ENCODE measurements at places on chromosomes 6 and 20.

DNA sequence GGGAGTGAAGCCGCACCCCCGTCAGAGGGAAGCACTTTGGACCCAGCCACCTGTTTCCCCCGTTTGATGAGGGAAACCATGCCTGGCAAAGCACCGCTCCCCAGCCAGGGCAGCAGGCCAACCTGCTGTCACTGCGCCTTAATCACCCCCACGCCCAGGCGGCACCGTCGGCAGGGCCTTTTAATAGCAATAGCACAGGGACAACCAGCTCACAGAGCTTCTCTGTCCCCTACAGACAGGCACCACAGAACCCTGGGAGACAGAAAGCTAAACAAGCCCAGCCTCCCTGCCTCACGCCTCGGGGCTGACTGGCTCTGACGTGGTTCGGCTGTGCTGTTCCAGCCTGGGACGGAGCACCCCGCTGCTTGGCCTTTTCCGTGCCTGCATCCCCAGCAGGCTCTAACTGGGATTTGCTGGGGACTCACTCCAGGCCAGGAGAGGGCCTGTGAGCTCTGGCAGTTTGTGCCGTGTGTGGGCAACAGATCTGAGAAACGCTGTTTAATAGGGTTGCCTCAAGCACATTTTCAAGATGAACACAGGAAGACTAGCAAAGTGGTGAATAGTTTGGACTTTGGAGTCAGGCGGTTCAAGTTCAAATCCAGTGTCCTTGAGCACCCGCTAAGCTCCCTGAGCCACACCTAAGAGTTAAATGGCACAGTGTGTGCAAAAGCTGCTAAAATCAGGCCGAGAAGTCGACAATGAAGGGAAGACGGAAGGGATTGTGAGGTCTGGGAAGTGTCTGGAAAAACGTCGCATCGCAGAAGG is 223.8 kb downstream of the NRN1 start:
- DNase-seq = no peak

GRCh38 chr6:142746524-142746923 is 198.5 kb downstream of the HIVEP2 start:
- DNase-seq = no peak

GRCh38 chr6:63683071-63683603 is 47.5 kb downstream of the PHF3 start:
- no peak for DNase-seq

DNA sequence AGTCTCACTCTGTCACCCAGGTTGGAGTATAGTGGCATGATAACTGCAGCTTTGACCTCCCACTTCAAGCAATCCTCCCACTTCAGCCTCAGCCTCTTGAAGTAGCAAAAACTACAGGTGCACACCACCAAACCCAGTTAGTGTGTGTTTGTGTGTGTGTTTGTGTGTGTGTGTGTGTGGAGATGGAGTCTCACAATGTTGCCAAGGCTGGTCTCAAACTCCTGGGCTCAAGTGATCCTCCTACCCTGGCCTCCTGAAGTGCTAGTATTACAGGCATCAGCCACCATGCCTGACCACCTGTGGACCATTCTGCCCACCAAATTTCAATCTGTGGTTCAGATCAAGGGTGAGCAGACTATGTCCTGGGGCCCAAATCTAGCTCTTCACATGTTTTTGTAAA is 8.8 kb downstream of the FASTKD5 start:
- DNase-seq = no peak

- no peak for DNase-seq
These were observed 339.5 kb upstream of the HSF2 start for GRCh38 chr6:122059918-122060317.

- no peak for DNase-seq
These were observed 69.3 kb downstream of the IBTK start for GRCh38 chr6:82178077-82178758.

GRCh38 chr20:12435268-12435667 is 517.6 kb downstream of the BTBD3 start:
- no peak for DNase-seq

DNA sequence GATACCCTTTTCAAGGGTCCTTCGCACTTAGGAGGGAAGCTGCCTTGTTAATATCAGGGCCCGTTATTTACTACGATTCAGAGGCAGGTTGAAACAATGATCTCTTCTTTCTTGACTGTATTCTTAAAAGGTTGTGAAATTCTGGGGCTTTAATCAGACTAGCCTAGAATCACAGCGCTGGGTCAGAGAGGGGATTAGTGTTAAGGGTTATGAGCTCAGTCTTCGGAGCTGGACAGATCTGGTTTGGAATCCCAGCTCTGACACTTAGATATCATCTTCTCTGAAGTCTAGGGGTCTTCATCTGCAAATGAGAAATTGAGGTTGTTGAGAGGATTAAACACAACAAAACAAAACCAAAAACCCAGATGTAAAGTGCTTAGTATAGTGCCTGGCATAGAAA is 77.4 kb downstream of the CD83 start:
- DNase-seq = no peak

DNA sequence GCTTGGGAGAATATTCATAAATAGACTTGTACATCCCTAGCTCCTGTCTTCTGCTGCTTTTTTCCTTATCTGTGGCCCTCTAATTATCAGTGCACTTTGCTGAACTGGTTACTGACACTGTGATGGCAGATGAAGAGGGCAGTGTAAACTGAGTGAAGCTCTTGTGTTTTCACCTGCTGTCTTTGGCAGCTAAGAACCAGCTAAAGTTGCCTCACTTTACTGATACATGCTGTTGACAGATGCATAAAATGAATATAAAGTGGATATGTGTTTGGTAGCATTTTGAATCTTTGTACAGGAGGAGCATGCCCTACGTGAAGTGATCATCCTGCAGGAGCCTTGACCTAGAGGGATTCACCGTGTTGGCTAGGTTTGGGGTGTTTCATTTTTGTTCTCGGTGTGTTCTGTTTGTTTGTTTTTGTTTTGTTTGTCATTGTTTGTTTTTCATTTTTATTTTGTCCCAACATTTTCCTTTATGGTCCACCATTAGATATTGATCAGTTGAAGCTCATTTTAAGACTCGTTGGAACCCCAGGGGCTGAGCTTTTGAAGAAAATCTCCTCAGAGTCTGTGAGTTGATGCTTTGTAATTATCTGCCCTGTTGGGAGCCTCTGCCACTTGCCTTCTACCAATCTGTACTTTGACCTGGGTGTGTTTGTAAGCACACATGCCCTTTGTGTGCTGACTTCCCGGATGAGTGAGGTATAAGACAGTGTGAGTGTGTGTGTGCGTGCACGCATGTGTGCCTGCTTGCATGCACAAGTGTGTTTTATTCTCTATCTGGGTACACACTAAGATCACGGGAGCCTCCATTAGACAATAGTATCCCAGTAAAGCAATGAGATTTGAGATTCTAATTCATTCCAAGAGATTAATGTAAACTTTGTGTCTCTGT is 34.6 kb upstream of the MAPK13 start:
- no peak for DNase-seq

- no peak for DNase-seq
These were observed 49.9 kb downstream of the VEGFA start for GRCh38 chr6:43819958-43820357.

DNA sequence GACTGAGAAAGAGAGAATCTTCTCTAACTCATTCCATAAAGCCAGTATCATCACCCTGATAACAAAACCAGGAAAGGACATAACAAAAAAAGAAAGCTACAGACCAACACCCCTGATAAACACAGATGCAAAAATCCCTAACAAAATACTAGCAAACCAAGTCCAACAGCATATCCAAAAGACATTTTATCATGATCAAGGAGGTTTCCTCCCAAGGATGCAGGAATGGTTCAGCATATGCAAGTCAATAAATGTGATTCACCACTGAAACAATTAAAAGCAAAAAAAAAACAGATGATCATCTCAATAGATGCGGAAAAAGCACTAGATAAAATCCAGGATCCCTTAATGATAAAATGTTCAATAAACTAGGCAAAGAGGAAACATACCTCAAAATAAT is 24.5 kb upstream of the ALDH8A1 start:
- no peak for DNase-seq

DNA sequence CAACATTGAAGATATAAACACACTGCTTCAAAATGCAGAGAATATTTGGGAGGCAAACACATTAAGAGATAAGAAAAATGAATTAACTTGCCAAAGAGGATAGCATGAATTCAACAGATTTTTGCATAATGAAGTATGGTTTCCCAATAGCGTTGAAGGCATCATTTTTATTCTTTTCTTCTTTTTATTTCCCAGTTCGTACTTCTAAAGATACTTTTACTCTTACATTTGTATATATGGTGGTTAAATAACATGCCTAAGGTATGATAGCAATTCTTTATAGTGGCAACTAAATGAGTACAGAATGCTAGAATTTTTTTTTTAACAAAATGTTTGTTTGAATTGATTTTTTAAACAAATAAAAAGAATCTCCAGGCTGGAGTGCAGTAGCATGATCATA is 473.4 kb upstream of the MARCKS start:
- no peak for DNase-seq

DNA sequence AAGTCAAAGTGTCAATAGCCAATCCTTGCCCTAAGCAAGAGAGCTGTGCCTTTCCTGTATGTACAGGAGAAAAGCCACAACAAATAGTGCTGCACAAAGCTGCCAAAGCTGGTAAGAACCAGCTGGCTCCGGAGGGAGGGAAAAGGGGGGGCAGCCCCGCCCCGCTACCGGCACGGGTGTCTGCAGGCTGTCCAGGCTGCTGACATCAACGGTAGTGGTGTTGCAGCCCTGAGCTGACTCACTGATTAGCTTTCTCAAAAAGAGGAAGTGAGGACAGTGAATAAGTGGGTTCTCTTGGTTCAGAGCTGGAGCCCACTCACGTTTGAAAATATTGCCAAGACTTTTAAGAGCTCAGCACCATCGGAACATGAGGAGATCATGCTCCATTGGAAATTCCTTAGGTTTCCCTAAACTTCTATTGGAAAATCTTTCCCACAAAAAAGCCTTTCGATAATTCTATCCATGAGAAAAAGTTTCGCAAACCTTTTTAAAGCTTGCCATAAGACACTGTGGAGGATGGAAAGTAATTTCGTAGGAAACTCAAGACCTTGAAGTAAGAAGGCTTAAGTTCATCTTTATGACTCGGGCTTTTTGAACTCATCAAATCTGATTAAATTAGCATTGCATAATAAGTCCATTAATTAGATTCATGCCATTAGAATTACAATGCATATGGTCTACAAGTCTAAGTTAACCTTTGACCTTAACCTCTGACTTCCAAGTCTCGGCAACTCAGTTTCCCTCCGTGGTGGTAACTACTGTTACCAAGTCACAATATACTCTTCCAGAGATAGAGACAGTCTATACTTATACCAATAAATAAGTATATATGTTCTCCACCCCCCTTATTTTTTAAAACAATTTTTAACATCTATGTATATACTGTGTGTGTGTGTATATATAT is 67.0 kb downstream of the TNFRSF21 start:
- DNase-seq = peak; percentile 1

DNA sequence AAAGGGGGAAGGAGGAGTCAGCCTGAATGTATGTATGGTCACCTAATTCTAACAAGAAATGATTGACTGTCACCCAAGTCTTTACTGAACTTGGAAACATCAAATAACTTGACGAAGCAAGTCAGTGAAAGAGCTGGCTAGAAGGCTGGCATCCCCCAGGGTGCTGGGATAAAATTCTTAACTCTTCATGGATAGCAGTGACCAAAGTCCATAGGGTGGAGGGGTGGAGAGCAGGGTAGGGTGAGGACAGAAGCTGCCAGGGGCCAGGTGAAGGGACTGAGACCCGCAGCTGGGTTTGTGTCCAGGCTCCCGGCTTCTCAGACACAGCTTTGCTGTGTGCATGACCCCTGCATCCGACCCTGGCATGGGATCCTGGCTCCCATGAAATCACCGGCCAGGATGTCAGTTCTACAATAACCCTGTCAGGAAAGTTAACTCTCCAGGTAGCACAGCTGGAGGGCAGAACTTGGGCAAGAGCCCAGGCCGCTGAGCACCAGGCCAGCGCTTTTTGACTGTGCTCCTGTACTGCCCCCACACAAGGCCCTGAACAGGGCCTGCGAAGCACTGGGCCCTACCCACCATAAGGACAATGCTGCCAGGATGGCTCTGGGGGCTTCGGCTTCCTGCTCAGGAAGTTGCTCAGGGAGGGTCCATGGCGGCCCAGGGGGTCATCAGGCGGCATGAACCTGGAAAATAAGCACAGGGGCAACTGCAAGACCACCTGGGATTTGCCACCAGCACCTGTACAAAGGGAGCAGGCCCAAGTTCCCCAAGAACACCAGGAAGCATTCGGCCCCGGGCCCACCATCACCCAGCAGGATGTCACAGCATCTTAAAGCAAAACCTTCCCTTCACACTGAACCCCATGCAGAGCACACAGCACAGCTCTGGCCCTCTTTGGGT is 32.5 kb downstream of the ZC3H12D start:
- DNase-seq = no peak

DNA sequence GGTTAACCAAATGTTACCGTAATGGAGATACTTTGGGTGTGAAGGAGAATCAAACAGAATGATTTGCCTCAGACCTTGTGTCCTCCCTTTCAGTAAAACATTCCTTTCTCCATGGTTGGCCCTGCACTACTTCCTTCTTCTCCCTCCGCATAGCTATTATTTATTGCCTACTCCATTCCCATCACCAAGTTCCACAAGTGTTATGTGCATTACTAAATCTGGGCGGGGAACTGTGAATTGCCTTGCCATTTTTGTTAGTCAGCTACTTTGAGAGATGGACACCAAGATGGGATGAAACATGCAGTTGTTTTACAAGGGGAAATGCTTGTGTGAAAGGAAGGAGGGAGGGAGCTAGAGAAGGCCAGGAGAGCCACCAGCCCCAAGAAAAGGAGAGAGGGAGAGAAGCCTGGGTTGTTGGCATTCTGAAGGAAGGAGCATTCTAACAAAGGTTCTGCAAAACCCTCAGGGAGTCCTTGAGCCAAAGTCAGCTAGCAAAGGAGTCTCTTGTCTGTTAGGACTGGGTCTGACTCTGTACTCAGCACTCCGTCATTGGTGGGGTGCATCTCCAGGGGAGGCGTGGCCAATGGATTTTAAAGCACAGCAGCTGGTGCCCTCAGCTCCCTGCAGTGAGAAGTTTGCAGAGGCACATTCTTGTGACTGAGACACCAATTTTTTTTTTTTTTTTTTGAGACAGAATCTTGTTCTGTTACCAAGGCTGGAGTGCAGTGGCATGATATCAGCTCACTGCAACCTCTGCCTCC is 83.6 kb upstream of the CHD6 start:
- no peak for DNase-seq

DNA sequence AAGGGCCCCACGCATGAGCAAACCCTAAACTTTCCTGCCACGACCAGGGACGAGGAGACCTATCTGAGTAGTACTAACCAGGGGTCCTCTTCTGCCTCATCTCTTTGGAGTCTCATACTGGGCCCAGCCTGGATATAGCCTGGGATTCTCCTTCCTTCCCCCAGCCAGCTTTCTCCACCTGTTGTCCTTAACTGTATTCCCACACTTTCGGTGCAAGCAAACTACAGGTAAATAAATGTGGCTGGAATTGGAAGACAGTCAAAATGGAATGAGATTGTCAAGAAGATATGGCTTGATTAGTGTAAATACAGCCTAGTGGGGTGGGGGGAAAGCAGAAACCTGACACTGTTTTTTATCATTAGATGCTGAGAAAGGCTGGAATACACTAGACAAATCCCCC is 23.5 kb upstream of the LY86 start:
- no peak for DNase-seq

GRCh38 chr6:138996524-138996923 is 8.5 kb upstream of the REPS1 start:
- DNase-seq = no peak

Data from stimulated activated CD8-positive, alpha-beta memory T cell treated with anti-CD3 and anti-CD28 coated beads, Interleukin-7, amount 100 ng/mL, for 24 hours (primary cell).